ENCODE measurements at places on chromosomes 3 and 15.

- DNase-seq, result peak; percentile 89
These were observed 300.0 kb upstream of the TPM1 start for GRCh38 chr15:62742409-62743171.

GRCh38 chr3:172042136-172042662 is 2.8 kb downstream of the FNDC3B start:
- DNase-seq, result peak; percentile 63

DNA sequence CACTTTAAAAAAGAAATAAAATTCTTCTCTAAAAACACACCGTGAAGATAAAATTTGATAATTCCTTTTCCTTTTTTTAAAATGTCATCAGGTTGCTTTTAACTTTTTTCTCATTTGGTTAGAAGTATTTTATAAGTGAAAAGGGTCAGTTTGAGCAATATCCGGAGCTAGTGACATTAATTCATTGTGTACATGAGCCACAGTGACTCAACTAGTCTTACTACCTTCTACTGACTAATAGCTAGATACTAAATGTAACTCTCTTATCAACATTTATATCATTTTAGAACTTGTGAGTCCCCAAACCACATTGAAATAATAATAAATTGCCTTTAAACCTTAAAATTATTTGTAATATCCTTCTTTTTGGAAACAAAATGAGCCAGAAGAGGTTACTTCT is 101.2 kb upstream of the ZBTB20 start:
- DNase-seq, result peak; percentile 25

GRCh38 chr3:144102421-144102820 is 130.8 kb downstream of the DIPK2A start:
- no peak for DNase-seq

DNA sequence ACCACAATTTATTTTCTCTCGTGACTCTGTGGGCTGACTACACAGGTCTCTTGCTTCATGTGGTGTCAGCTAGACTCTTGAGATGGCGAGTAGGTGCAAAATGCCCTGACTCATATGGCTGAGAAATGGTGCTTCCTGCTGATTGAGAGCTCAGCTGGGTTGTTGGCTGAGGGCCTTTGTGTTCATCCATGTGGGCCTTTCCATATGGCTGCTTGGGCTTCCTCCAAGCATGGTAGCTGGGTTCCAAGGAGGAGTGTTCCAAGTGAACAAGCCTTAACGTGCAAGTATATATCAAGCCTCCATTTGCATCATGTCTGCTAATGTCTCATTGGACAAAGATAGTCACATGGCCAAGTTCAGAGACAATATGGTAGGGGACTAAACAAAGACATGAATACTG is 164.0 kb downstream of the PDCD6IP start:
- no peak for DNase-seq

GRCh38 chr15:42033214-42033873 is 12.5 kb upstream of the PLA2G4E start:
- no peak for DNase-seq

DNA sequence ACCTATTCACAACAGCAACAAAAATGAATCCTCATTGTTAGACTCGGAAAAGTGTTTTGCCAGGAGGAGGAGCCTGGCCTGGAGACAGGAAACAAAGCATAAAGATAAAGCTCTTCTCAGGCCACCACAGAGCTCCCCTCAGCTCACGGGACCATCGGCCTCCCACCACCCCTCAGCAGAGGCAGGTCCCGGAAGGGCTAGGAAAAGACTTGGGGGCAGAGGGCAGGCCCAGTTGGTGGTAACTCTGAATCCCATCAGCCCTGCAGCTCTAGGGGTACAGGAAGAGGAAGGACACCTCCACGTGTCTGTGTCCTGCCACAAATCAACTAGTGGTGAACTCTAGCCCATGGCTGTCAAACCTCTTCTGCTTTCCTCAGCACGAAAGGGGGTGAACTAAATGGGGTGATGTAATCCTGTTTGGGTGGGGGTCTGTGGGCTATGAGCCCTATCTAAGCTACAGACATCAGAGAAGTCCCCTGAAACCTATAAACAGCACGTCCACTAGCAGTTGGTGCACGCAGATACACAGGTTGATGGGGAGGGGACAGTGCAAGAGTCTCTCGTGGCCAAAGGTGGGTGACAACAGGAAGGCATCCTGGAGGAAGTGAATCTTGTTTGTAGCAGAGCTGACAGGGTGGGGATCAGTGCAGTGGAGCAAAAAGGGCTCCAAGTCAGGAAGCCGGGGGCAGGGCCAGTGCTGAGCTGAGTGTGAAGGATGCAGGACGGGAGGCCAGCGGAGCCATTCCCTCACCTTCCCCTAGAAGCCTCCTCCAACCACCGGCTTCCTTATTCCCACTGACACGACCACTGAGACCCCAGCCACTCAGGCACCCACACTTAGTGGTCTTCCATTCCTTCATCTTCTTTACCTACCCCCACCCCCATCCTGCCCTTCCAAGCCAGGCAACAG is 111.1 kb upstream of the HACD2 start:
- DNase-seq, result no peak

GRCh38 chr15:101204739-101205535 is 46.9 kb downstream of the CHSY1 start:
- DNase-seq, result no peak

DNA sequence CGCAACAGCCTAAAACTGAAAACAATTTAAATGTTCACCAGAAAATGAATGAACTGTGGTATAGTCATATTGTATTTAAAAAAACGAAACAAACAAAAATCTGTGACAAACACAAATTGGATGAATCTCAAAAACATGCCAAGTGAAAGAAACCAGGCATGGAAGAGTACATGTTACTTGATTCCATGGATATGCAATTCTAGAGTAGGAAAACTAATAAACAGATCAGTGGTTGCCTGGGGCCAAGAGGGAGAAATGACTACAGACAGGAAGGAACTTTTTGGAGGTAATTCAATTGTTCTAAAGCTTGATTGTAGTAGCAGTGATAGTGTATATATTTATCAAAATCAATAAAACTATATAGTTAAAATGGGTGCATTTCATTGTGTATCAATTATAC is 16.8 kb downstream of the UBE3A start:
- peak; percentile 27 for DNase-seq

- peak; percentile 72 for DNase-seq
These were observed 517 bp downstream of the FBN1 start for GRCh38 chr15:48644827-48645557.

DNA sequence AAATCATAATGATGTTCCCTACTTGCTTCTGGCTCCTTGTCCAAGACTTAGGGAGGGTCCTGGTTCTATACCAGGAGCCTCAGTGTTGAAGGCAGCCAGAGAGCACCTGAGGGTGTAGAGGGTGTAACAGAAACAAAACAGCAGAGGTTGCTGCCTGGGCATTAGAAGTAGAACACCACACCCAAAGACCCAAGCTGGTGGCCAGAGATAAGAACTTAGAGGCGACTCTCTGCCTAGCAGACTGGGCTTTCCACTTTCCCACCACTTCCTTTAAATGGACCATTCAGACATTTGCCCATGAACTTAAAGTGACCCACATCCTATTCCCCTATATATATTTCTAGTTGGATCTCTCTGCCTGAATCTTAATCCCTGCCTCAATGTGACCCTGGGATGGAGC is 189.8 kb downstream of the KLF13 start:
- no peak for DNase-seq

DNA sequence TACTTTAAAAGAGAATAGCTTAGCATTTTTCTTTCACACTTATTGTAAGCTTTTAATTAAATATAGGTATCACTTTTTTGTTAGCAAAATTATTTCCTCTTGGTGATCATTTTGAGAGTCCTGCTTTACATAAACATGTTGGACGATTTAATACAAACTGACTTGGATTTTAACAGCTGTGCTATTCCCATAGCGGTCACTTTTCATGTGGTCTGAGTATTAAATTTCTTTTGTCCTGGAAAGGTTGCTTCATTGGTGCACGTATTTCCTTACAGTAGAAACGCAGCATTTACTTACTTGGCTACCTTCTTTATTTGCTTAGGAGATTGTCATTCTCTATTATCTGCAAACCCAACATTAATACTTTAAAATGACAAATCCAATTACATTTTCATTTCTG is 109.4 kb downstream of the ATG7 start:
- DNase-seq, result no peak
